ENCODE measurements at places on chromosomes 4 and X. TPM values are rescaled to one million over a fixed set of nuclear protein-coding genes. Genes with fewer than 3 reads are reported as not detected.
A peak's percentile ranks its signal among the peaks of the same experiment; 100 is the strongest.

Gene MAGEA9B
- total RNA-seq, result not detected

DNA sequence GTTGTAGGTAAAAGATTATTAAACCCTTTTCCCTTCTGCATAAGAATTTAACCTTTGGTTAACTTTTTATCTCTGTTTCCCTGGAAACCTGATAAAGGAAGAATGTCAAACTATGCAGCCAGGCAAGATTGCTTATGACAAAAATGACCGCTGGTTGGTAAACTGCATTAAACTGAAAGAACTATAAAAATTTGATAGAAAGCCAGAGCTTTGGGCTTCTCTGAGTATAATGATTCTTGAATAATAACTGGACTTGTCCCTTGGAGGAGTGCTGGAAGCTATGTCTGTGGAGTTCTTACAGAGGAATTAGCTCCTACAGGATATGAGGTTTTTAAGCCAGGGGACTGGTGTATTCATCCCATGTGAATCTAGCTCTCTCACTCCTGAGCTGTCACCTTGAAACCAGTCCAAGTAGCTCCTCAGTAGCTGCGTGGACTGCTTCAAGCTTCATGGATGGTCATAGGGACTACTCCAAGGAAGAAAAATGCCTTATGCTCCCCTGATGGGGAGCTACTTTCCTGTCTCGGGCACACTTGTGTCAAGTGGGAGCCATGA, 52.0 kb downstream of the RASL11B start:
- DNase-seq, result no peak

- no peak for DNase-seq
These were observed 6.2 kb upstream of the ZCCHC13 start for GRCh38 chrX:74297766-74298165.

Gene CD38
- total RNA-seq, result 3.2 TPM

Gene TCEAL5
- total RNA-seq, result not detected

GRCh38 chrX:140661643-140662042, 47.9 kb upstream of the LINC00632 start:
- no peak for DNase-seq

Gene ARHGAP24
- 69.2 TPM for total RNA-seq

Gene TMPRSS11E
- not detected for total RNA-seq

- DNase-seq, result peak; percentile 37
These were observed 433 bp upstream of the COQ2 start for GRCh38 chr4:83285055-83285407.

DNA sequence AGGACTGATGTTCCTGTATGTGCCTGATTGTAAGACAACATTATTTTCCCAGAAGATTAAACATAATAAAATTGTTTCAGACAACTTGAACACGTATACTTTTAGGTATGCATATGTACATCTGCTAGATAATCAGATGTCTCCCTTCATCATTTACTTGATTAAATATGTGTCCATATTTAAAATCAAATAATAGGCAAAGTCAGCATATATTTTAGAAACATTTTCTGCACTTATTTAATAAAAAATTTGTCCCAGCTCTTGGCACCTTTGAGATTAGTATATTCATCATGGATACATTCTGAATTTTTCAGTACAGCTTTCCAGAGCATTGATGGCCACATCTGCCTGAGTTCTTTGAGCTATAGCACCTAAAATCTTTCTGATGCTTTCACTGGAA, 106.0 kb downstream of the ARHGAP10 start:
- no peak for DNase-seq

Gene TRIML1
- 0.70 TPM for total RNA-seq

DNA sequence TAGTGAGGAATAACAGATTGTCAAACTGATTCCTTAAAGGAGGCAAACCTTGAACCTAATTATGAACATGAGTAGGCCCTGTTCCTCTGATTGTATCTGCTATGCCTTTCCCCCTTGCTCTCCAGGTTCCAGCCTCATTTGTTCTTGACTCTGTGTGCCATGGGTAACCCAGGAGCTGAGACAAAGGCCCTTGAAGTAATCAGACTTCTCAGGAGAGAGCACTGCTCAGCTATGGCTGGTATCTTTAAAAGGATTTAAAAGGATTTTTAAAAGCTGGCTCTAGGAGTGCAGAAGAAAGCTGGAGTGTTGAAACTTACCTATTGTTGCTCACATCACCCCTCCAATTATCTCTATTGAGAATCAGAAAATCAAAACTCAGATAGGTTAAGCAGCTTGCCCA, 1565.5 kb upstream of the AGA start:
- no peak for DNase-seq

DNA sequence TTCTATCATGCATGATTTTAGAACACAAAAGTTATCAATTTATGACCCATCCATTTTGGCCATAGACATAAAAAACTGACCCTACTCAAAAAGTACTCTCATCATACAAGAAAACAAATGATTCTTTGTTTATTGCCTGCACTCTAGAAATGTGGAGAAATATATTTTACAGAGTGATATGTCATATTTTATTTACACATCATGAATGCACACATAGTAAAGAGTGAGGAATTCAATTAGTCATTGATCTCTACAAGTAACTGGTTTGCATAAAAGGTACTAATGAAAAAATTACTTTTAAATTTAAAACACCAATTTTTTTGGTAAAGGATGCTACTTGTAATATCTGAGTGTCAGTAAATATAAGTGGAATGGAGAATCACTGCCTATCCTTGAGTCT, 242.5 kb upstream of the FAT4 start:
- DNase-seq, result no peak

Gene ACOT9
- 90.7 TPM for total RNA-seq

Gene NXF2B
- total RNA-seq, result not detected

DNA sequence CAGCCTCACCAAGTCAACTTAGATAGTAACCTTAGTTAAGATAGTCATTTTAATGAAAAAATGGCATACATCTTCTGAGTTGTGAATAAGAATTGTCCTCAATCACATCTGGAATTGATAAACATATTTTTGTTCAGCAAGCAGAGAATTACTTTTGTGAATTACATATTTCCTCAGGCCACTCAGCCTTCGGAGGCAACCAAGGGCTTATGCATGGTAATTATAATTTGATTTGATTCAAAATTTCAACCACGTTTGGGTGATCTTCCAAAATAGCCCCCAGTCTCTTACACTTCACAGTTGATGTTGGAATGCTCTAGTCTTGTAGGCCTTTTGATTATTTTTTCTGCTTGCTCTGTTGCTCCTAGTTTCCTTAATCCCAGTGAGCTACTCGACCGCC, 63.4 kb downstream of the GALNTL6 start:
- no peak for DNase-seq

GRCh38 chr4:52657618-52658501, 1.2 kb downstream of the USP46 start:
- DNase-seq, result no peak

GRCh38 chr4:7518871-7519637, 84.3 kb upstream of the PSAPL1 start:
- no peak for DNase-seq

DNA sequence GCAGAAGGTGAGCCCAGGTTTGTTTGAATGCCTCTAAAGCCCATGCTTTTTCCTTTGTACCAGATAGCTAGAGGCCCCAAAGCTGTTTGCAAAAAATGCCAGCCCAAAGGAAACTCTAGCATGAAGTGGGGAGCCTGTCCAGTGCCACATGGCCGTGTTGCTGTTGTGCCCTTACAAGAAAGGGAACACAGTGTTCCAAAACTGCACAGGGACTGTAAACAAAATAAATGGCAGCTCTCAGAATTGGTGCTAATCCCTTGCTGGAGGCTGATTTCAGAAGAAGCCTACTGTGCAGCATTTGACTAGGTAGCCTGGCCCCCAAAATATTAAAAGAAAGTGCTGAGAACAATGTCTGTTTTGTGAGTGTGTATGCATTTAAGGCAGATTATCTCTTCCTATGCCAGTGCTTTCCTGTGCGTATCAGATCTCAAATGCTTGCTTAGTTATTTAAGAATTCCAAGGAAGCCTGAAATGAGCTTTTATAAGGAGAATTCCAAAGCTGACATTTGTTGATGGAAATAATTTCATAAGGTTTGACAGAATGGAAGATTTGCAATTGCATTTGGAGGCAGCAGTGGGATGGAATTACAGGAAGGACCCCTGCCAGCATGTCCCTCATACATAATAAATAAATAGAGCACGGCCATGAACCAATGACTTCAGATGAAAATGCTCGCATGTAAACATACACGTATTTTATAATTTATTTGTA, 115.7 kb downstream of the IRF2 start:
- no peak for DNase-seq

GRCh38 chrX:77450996-77451395, 3.8 kb downstream of the FGF16 start:
- no peak for DNase-seq

All from glomerular endothelial cell (primary cell).